Stimulated activated CD4-positive, alpha-beta T cell treated with anti-CD3 and anti-CD28 coated beads, TNF-alpha, amount 100 ng/mL, for 24 hours (primary cell): ENCODE measurements at places on chromosomes 7 and 10.
A peak's percentile ranks its signal among the peaks of the same experiment; 100 is the strongest.

DNA sequence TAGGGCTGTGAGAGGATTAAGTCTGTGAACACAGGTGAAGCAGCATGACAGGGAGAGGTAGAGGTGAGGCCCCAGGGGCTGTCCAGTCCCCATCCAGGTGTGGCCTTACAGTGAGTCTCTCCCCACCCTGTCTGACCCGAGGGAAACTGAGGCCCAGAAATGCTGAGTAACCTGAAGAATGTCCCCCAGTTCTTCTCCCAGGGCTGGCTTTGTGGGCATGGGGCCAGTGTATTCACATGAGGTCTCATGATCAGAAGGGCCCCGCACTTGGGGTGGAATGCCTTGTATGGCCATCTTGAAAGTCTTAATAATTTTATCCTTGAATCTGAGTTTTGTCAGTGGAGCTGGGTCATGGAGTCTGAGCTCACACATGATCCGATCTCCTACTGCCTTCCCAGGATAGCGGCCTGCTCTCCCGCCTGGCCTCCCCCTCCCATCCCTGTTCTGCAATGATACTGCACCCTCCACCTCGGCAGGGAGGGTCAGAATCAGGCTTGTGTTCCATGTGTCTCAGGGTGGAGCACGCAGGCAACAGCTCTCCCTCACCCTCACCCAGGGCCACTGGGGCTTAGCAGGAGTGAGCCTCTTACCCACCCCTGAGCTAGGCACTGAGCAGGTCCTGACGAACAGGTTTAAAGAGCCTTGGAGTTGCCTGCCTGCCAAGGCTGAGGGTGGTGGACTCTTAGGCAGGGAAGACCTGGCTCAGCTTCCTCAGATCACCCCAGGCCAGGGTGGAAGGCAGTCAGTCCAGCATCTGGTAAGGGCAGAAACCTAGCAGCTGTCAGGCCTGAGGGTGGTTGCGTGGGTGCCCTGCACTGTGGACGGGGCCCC is 41.4 kb upstream of the NPFFR1 start:
- no peak for DNase-seq

- DNase-seq = no peak
These were observed 208.6 kb upstream of the PPP2R2D start for GRCh38 chr10:131692176-131692575.

DNA sequence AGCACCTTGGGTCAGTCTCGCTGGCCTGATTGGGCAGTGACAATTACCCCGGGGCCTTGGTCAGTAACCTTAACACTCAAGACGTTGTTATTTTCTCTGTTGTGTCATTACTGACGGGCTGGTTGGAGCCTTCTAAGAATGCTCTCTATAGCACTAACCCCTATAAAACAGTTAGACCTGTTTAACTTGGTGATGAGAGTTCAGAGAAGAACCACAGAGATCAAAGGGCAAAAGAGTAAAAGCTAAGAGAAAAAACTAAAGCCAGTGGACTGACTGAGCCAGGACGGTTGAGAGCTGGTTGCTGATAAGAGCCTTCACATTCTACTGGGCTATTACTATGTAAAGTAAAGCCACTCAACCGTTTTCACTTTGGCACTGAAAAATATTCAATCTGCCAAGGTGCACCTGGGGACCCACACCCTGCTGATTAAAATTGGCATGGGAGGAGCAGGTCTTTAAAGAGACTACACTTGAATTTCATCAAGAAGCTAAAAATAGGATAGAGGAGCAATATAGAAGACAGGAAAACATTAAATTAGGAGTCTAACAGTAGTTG is 13.6 kb upstream of the ITGB1 start:
- DNase-seq = no peak

GRCh38 chr10:124356701-124357560 is 61.8 kb downstream of the OAT start:
- no peak for DNase-seq

DNA sequence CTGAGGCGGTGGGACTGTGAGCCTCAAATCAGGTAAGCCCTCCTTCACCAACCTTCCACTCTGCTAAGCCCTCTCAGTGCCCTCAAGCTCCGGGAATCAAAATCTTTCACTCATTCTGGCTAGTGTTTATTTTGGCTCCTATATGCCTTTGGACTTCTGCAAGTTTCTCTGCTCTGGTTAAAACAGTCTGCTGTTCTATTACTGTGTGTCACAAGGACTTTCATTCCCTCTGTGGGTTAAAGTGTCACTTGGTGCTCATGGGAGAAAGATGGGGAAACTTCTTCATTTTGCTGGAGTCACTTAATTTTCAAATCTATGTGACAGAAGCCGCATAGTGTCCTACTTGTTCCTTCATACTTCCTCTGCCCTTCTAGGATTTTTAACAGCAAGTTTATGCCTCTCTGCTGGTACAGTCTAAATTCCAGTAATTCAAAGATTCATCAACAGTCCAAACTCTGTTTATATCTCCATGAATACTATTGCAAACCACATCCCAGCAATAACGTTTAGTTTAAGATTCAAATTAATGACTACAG is 61.3 kb downstream of the CD36 start:
- no peak for DNase-seq

GRCh38 chr7:105336009-105336408 is 52.7 kb downstream of the SRPK2 start:
- DNase-seq = no peak

- DNase-seq = no peak
These were observed 53.5 kb downstream of the SCIN start for GRCh38 chr7:12623885-12624498.

GRCh38 chr7:26307226-26307625 is 15.6 kb downstream of the SNX10 start:
- no peak for DNase-seq

DNA sequence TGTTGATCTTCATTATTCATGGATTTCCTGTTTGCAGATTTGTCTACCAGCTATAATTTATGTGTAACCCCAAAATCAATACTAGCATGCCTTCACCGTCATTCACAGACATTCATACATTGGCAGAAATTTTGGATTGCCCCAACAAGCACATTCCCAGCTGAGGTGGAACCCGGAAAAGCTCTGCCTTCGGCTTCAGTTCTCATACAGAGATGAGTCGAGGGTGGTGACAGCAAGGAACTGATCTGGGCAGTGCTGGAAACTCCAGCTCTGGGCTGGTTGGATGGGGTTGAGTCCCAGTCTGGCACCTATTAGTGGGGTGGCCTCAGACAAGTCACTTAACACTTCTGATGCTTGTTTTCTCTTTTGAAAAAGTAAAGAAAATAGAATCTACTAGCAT is 267.5 kb downstream of the SNX13 start:
- DNase-seq = no peak

DNA sequence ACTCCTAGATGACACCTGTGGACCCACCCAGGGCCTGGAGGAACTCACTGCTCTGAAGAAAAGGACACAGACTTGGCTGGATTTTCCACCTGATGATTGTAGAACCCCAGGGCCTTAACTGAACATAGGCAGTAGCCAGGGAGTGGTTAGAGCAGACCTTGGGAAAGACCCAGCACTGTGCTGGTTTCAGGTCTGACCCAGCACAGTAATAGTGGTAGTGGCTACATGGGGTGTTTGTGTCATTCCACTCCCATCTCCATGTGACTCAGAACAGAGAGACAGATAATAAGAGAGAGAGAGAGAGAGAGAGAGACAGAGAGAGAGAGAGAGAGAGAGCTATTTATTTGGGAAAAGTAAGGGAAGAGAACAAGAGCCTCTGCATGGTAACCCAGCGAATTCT is 239.1 kb upstream of the MEOX2 start:
- no peak for DNase-seq

DNA sequence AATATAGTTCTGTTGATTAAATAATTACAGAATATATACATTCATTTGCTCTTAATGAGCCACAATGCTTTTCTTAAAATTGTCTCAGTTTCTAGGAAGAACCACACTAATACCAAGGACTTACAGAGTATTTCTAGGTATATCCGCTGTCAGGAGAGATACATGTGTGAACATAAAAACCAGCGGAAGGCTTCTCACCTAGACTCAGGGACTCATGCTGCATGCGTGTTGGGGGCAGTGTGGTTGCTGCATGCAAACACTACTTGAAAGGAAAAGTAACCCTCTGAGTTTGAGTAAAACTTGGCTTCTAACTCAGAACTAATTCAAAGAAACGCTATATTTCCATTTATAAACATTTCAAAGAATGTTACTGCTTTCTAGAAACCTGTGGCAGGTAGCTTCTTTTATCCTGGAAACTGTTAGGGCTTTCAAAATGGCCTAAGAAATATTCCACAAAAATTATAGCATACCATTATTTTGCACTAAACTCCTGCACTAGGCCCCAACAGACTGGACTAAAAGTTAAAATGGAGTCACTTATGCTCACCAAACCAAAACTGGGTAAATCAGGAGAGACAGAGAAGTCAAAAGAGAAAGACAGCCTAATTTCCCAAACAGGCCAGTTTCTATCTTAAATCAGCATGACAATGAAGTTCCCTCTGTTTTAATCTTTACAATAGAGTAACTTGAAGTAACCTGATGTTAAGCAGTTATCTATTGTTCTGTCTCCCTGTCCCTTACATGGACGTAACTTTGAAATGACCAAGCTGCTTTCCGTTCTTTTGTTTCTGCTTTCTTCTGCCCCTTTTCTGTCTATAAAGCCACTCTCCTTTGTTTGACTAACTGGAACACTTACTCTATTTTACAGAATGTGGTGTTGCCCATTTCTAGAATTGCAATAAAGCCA is 95.2 kb upstream of the FAM133B start:
- peak; percentile 44 for DNase-seq

DNA sequence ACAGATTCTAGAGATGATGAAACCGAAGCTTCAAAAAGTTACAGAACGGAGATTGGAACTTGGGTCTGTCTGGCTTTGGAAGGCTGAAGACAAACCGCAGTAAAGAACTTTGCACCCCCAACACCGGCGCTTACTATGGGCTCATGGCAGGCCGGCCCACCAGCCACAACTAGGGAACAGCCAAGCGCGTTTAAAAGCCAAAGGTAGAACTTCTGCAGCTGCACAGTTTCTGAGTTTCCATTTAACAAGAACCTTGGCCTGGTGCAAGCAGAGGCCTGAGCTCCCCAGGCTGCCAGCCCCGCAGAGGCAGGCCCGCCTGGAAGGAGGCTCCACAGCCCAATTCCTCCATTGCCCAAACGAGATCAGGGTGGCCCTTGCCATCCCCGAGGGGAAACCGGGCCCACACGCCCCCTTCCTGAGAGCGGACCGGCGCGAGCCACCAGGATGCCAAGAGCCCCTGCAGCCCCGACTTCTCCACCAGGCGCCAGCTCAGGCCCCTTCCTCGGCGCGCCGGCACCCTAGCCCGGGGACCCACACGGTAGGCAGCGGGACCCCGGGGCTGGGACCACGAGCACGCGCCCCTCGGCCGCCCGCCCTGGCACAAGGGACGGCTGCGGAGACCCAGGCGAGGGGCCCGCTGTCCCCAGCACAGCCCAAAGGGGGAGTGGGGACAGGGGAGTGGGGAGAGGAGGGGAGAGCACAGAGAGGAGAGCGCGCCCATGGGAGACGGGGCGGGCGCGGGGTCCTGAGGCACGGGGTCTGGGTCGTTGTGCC is 566 bp downstream of the MAD1L1 start:
- no peak for DNase-seq

DNA sequence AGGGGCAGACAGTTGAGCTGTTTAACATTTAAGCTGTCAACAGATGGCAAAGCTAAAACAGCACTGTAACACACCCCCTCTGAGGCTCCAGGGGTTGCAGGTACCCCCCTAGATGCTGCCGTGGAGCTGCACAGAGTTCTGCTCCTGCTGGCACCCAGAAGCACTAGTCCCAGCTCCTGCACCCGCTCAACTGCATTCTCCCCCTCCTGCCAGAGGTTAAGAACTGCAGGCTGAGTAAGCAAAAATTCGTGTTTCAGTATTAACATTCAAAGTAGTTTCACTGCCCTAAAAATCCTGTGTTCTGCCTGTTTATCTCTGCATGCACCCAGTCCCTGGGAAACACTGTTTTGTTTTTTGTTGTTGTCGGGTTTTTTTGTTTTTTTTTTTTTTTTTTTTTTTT is 790.8 kb upstream of the KCND2 start:
- no peak for DNase-seq

- DNase-seq = no peak
These were observed 292.0 kb downstream of the CCDC3 start for GRCh38 chr10:12709521-12709963.

GRCh38 chr7:155108144-155108901 is 38.2 kb downstream of the HTR5A start:
- no peak for DNase-seq

DNA sequence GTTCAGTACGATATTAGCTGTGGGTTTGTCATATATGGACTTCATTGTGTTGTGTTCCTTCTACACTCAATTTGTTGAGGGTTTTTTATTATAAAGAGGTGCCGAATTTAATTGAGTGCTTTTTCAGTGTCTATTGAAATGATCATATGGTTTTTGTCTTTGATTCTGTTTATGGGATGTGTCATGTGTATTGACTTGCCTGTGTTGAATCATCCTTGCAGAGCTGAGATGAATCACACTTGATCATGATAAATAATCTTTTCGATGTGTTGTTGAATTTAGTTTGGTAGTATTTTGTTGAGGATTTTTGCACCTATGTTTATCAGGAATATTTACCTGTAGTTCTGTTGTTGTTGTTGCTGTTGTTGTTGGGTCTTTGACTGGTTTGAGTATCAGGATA is 39.8 kb downstream of the ATOH7 start:
- DNase-seq = no peak

DNA sequence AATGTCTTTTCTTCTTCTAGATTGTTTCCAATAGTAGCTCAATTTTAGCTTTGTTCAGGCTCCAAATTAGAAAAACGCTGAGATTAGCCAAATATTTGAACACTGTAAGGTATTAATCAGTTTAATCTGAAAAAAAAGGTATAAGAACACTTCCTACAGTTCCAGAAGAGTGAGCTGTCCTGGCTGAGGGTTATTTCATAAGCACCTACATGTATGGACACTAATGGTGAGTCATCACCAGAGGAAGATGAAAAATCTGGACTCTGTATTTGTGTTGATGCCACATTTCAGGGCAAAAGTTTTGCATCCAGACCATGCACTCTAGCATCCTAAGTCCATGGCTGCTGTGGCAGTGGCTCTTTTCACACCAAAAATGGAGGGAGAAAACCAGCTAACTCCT is 189.5 kb downstream of the ANKRD30A start:
- no peak for DNase-seq

- DNase-seq = no peak
These were observed 51.0 kb downstream of the RTKN2 start for GRCh38 chr10:62217683-62218082.

DNA sequence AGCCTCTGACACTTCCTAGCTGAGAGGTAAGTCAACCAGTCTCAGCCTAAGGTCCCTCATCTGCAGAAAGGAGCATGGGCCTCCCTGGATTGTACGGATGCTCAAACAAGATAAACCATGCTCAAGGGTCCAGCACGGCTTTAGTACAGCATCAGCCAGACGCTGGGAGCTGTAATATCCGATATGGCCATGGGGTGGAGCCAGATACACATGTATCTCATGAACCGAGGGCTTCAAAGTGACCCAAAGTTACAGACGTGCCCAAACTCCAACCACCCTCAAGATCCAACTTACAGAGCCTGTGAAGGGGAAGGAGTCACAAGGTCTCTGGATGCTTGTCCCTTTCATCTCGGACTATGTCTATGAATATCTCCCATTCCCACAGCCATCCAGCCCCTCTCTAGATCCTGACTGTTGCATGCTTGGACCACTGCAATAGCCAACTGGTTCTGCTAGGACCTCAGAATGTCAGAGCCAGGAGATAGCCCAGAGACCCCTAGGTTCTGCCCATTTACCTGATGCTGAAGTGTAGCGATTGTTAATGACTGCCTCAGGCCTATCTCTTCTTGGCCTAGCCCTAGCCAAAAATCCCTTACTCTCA is 142.4 kb downstream of the SH3PXD2A start:
- peak; percentile 63 for DNase-seq

- no peak for DNase-seq
These were observed 1.8 kb upstream of the PPIF start for GRCh38 chr10:79345241-79346011.

GRCh38 chr7:156832195-156832877 is 60.6 kb downstream of the LMBR1 start:
- no peak for DNase-seq
